ENCODE measurements at places on chromosomes 7 and 10. TPM values are rescaled to one million over a fixed set of nuclear protein-coding genes. Genes with fewer than 3 reads are reported as not detected.

DNA sequence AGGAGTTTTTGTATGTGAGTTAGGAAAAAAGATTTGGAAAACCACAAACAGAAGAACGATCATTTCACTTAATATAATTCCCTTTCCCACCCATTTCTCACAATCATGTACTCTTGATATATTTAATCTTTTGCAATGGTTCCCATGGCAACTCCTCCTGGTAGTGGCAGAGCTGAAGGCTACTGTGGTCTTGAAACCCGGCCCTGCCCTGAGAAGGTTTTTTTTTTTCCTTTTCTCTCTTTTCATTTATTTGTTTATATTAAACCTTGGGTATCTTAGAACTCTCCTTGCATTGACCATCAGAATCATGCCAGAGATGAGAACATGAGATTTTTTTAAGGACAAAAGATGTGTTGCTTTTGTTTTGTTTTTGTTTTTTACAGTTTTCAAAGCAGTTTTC lies 566.1 kb upstream of the NRP1 start:
- no peaks in the 10 kb centered on the region for H3K36me3 ChIP-seq
- H3K4me1 ChIP-seq = no peaks in the 10 kb centered on the region
- no peaks in the 10 kb centered on the region for H3K27me3 ChIP-seq
- H3K4me3 ChIP-seq = no peak overlapping the region
- H3K27ac ChIP-seq = no peak overlapping the region
- DNase-seq = no peak

DNA sequence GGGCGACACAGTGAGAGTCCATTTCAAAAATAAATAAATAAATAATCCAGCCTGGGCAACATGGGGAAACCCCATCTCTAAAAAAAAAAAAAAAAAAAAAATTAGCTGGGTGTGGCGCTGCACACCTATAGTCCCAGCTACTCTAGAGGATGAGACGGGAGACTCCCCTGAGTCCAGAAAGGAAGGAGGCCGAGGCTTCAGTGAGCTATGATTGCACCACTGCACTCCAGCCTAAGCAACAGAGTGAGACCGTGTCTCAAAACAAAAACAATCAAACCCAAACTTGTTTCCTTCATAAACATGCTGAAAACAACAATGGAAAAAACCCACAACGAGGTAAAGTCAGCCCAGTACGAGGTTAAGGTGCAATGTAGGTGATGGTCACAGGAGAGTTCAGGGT lies 1.2 kb downstream of the COX19 start:
- H3K4me1 ChIP-seq = peaks cover 51% of the 10 kb centered on the region
- no peaks in the 10 kb centered on the region for H3K27me3 ChIP-seq
- peak overlapping the region; percentile 97 for H3K4me3 ChIP-seq
- peaks cover 13% of the 10 kb centered on the region for H3K36me3 ChIP-seq
- H3K27ac ChIP-seq = no peak overlapping the region

GRCh38 chr10:95260397-95260881 lies 30.4 kb downstream of the PDLIM1 start:
- H3K36me3 ChIP-seq = peaks cover 3% of the 10 kb centered on the region
- H3K27me3 ChIP-seq = no peaks in the 10 kb centered on the region
- no peaks in the 10 kb centered on the region for H3K4me1 ChIP-seq
- DNase-seq = no peak
- no peak overlapping the region for H3K27ac ChIP-seq

- H3K36me3 ChIP-seq = no peaks in the 10 kb centered on the region
- DNase-seq = no peak
- no peak overlapping the region for H3K27ac ChIP-seq
- H3K27me3 ChIP-seq = no peaks in the 10 kb centered on the region
Observed at GRCh38 chr7:51090411-51090810, 226.2 kb downstream of the COBL start.

DNA sequence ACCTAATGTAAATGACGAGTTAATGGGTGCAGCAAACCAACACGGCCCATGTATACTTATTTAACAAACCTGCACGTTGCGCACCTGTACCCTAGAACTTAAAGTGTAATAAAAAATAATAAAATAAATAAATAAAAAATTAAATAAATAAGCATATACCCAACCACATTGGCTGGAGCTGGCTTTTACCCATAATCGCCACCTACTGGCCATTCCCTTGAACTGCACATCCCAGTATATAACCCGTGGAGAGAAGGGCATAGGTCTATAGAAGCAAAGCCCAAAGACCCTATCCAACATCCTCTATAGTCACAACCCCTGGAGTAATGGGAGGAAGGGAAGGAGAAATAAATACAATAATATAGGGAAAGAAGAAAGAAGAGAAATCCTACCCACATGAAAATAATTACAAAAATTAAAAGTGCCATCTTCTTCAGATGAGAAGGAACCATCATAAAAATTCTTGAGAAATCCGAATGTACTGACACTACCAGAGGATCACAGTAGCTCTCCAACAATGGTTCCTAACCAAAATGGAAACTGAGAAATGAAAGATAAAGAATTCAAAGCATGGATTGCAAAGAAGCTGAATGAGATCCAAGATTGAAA lies 65.6 kb downstream of the TWIST1 start:
- H3K27ac ChIP-seq = no peak overlapping the region
- no peak for DNase-seq
- H3K4me3 ChIP-seq = no peak overlapping the region
- H3K4me1 ChIP-seq = no peaks in the 10 kb centered on the region

- peaks cover 12% of the 10 kb centered on the region for H3K4me1 ChIP-seq
- no peak overlapping the region for H3K4me3 ChIP-seq
- no peaks in the 10 kb centered on the region for H3K36me3 ChIP-seq
- DNase-seq = no peak
- no peak overlapping the region for H3K27ac ChIP-seq
Observed at GRCh38 chr10:96856317-96856716, 24.2 kb downstream of the LCOR start.

DNA sequence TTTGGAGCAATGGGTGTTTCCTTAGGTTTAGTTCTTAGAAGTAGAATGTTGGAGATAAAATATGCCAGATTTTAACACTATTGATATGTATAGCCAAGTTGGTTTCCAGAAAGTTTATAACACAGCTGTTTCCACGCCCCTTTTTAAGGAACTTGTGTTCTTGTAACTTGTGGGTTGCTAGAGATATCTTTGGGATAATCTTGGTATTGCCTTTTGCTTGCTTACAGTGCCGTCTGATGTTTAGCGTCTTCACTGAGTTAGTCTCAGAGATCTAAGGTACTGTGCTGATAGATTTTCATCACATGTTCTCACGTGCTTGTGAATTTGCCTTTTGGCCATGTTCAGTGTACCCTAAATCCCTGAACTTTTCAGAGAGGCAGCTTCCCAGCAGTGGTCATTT lies 12.4 kb downstream of the TMEM248 start:
- H3K36me3 ChIP-seq = no peaks in the 10 kb centered on the region
- H3K27me3 ChIP-seq = no peaks in the 10 kb centered on the region
- H3K4me3 ChIP-seq = no peak overlapping the region
- no peak overlapping the region for H3K27ac ChIP-seq

DNA sequence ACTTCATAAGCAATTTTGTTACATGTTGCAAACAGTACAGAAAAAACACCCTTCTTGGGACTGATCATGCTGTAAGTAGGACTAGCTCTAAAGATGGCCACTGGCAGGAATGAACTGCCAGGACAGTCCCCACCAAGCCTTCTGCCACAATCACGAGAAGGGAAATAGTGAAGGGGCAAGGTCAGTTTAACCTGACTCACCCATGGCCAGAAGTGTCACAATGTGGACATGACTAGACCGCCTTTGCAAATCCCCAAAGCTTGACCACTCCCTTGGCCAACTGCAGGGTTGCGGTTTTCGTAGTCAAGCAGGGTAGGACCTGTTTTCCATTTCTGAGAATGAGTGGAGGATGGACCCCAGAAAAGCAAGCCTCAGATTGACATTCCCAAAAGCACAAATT lies 19.4 kb upstream of the FRAT2 start:
- H3K27me3 ChIP-seq = no peaks in the 10 kb centered on the region
- no peaks in the 10 kb centered on the region for H3K36me3 ChIP-seq
- no peak for DNase-seq
- no peak overlapping the region for H3K27ac ChIP-seq
- H3K4me1 ChIP-seq = no peaks in the 10 kb centered on the region
- no peak overlapping the region for H3K4me3 ChIP-seq

GRCh38 chr7:134777908-134778580 lies 1.4 kb upstream of the CALD1 start:
- H3K36me3 ChIP-seq = no peaks in the 10 kb centered on the region
- H3K27me3 ChIP-seq = no peaks in the 10 kb centered on the region
- no peak for DNase-seq
- no peak overlapping the region for H3K27ac ChIP-seq

DNA sequence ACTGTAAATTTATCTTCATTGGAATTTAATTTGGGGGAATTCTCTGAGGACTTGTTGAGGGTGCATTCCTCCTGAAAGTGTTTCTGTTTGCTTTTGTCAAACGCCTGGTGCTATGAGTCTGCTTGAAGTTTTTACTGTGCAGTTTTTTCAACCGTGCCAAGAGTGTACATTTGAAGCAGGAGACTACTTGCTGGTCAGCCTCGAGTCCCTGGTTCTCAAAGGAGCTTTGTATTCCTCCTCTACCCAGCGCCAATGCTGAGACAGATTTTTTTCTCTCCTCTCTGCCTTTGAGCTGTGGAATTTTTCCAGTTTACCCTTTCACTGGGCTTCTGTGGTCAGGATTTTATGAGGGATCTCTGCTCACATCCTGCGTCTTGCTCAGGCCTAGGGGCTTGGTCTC lies 62.1 kb downstream of the NPY start:
- H3K27ac ChIP-seq = no peak overlapping the region
- no peaks in the 10 kb centered on the region for H3K27me3 ChIP-seq
- no peak for DNase-seq
- H3K36me3 ChIP-seq = no peaks in the 10 kb centered on the region
- H3K4me1 ChIP-seq = no peaks in the 10 kb centered on the region

DNA sequence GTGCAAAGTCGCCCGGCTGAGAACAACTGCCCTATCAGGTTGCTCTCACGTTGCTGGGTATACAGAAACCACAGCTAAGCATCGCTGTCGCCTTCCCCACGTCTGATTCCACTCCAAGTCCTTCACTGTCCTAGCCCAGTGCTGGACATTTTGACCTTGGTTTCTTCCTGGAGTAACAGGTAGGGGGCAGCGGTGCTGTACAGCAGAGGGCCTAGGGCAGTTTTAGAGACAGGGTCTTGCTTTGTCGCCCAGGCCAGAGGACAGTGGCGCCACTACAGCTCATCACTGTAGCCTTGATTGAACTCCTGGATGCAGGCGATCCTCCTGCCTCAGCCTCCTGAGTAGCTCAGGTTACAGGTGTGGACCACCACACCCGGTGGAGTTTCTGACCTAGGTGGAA lies 2.6 kb downstream of the CLDN15 start:
- peaks cover 4% of the 10 kb centered on the region for H3K4me1 ChIP-seq
- no peak overlapping the region for H3K4me3 ChIP-seq
- H3K36me3 ChIP-seq = no peaks in the 10 kb centered on the region
- H3K27me3 ChIP-seq = no peaks in the 10 kb centered on the region
- no peak for DNase-seq

GRCh38 chr10:114500643-114501042 lies 96.3 kb upstream of the AFAP1L2 start:
- no peak overlapping the region for H3K27ac ChIP-seq
- peaks cover 4% of the 10 kb centered on the region for H3K4me1 ChIP-seq
- no peaks in the 10 kb centered on the region for H3K36me3 ChIP-seq

- H3K36me3 ChIP-seq = no peaks in the 10 kb centered on the region
- no peak overlapping the region for H3K27ac ChIP-seq
- no peaks in the 10 kb centered on the region for H3K4me1 ChIP-seq
- H3K27me3 ChIP-seq = no peaks in the 10 kb centered on the region
Observed at GRCh38 chr10:86815035-86815617, 58.7 kb downstream of the BMPR1A start.

DNA sequence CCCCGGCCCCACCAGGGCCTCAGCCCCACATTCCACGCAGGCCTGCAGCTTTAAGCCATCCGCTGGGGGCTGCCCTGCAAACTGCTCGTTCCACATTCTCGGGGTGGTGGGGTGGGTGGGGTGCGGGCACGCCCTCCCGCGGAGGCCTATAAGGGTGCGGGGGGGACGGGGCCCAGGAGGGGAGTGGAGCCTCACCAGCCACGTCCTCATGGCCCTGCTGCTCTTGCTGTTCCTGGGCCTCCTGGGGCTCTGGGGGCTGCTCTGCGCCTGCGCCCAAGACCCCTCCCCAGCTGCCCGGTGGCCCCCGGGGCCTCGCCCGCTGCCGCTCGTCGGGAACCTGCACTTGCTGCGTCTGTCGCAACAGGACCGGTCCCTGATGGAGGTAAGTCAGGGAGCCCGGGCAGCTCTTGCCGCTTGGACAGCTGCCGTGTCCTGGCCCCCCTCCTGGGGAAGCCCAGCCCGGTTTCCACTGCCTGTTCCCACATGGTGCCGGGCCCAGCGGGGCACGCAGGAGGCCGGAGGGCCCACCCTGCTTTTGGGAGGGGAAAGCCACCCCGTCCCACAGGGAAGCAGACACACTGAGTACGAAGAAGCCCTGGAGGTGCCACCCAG lies at the start of gene CYP2W1:
Gene CYP2W1 (plus strand): TSS at position 178 of the 612 bp plus-strand sequence. CDS start 31 bp downstream, at position 209.
- no peaks in the 10 kb centered on the region for H3K27me3 ChIP-seq
- no peaks in the 10 kb centered on the region for H3K36me3 ChIP-seq
- no peak within 1 kb of the TSS for H3K27ac ChIP-seq
- peaks cover 13% of the 10 kb centered on the region for H3K4me1 ChIP-seq

DNA sequence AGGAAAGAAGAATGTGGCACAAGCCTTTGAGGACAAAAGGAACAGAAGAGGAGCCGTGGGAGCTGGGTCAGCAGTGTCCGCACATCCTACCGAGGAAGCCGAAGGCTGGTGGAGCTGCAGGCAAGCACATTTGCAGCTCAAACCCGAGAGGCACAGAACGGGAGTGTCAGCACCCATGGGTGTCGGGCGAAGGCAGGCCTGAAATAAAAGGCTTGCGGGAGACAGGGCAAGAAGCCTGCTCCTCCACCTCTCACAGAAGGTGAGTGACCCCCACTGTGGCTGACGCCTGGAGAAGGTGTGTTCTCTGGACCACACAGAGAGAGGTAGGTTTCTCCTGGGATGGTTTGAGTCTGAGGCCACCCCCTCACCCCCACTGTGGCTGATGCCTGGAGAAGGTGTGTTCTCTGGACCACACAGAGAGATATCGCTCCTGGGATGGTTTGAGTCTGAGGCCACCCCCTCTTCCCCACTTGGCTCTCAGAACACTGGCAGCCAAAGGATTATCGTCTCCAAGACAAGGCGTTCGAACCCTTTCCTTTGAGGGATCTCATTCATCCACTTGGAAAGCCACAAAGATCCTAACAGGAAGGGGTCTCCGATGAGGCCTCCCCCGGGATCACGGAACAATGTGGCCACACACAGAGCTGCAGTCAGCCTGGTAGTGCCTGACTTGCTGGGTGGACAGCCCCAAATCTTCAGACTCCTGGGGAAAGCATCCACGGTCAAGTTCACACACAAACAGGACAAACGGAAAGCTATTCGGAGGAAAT lies 21.6 kb upstream of the GTPBP4 start:
- peaks cover 8% of the 10 kb centered on the region for H3K4me1 ChIP-seq
- H3K36me3 ChIP-seq = no peaks in the 10 kb centered on the region

GRCh38 chr7:23467291-23467805 lies 2.9 kb downstream of the IGF2BP3 start:
- H3K4me1 ChIP-seq = no peaks in the 10 kb centered on the region
- H3K36me3 ChIP-seq = no peaks in the 10 kb centered on the region
- peaks cover 13% of the 10 kb centered on the region for H3K27me3 ChIP-seq
- no peak for DNase-seq
- H3K27ac ChIP-seq = no peak overlapping the region

The SFTPA2 gene
- total RNA-seq = 1.9 TPM

The TMEM130 gene
- 0.47 TPM for total RNA-seq

The SLC18A3 gene
- total RNA-seq = not detected

The SUN3 gene
- total RNA-seq = not detected

The CTAGE15 gene
- not detected for total RNA-seq

The PNLIP gene
- total RNA-seq = 10,599 TPM

The COL1A2 gene
- 69.1 TPM for total RNA-seq

The SFTPA1 gene
- 1.1 TPM for total RNA-seq

The ADIRF gene
- 11.1 TPM for total RNA-seq

The FASTK gene
- total RNA-seq = 38.8 TPM

Measured in pancreas (tissue), 10 donors.